MM.1S (cell line): ENCODE measurements at places on chromosomes 6 and 20.

- no peak for DNase-seq
Observed at GRCh38 chr6:89199579-89199978, 17.6 kb downstream of the GABRR1 start.

DNA sequence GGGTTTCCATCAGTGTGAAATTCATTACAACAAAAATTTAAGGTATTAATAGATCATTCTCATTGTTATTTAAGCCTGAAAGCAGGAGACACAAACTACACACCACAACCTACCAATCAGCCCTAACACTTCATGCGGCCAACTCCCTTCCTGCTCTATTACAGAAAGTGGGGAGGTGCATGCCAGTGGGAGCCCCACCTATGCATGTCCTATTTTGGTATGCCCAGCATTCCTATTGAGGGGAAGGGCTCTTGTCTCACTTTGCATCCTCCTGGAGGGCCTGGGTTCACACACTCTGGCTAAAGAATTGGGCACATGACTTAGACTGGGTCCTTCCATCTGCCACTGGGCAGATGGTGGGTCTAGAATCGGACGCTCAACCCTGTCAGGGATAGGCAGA, 450.0 kb downstream of the PTPRT start:
- DNase-seq, result no peak

GRCh38 chr6:149060985-149061760, 256.3 kb upstream of the TAB2 start:
- no peak for DNase-seq

DNA sequence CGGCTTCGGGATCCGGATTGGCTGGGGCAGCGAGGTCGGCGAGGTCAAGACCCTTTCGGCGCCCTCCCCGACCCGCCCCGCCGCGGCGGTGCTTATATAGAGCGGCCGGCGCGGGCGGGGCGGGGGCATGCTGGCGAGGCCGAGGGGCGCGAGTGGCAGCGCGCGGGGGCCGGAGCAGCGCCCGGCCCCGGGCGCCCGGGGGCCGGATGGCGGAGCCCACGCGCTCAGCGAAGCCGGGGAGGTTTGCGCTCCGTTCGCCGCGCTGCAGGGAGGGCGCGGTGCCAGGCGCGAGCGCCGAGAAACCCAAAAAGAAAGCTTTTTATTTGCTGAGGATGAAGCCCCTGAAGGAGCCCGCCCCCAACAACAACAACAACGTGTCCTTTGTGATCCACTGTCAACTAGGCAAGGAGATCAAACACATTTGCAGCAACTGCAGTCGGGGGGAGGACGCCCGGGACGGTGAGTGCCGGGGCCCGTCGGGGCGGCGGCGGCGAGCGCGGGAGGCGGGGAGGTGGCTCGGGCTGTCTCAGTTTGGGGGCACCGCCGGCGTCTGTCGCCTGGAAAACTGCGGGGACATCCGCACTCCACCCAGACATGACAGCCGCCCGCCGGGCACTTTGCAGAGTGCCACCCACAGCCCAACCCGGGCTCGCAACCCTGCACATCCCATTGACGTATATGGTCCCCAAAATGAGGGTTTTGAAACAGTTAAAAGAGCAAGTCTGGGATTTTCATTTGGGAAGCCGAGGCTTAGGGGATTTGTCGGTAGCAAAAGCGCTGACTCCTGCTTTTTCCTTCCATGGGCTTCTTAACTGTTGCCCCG, 297.3 kb downstream of the PHACTR1 start:
- DNase-seq, result no peak

DNA sequence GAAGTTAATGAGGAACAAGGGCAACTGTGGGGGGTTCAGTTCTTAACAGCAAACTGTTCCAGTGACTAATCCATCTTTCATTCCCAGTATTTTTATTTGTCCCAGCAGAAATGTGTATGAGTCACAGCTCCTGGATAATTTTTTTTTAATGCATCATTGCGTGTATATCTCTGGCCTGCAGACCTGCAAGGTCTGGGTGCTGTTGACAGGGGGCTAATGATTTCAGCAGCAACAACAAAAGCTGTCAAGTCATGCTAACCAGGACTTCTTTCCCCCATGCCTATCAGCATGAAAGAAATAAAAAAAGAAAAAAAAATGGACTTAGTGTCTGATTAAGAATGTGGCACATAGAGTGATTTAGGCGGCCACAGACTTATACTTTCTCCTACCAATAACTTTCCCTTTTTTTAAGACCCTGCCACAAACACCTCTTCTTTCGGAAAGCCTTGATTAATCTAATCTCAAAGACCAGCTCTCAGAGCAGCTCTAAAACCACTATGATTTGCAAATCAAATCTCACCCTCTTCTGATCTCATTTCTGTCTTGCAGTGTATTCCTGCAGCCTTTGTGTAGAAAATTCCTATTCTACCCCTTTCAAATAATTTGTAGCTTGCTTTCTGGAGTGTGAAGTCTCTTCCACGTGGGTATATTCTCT, 14.2 kb upstream of the PREX1 start:
- no peak for DNase-seq

DNA sequence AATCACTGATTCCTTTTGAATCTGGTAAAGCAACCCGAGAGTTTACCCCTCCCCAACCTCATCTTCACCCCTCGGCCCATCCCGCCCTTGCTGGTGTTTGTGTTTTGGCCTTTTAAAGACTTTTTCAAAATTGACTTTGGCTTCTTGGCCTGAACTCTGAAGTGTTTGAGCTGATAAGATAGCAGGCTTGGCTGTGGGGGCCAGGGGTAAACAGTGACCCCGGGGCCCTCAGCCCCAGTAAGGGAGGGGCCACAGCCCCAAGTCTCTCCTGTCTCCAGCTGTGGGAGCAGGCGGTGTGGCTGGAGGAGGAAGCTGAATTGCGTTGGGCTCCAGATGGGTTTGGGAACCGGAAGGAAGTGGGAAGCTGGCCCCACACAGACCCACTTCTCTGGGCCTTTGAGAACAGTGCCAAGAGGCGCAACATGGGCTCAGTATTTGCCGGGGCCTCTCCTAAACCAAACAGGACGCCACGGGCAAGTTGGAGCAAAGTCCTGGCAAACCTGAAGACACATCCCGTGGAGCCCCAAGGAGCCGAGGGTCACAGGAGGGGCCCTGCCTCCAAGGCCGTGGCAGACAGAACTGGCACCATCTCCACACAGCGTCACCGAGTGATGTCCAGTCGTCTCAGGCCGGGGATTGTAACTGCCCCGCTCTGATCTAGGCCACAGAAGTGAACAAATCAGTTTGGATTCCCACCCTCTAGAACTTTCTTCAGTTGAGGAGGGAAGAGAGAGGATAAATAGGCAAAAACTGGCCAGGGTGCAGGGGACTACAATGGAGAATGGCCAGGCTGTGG, 54.3 kb upstream of the PTPN1 start:
- DNase-seq, result no peak
